Skin of body (tissue), 3 donors: ENCODE measurements at places on chromosomes 3 and 15. TPM values are rescaled to one million over a fixed set of nuclear protein-coding genes. Genes with fewer than 3 reads are reported as not detected.

The PLOD2 gene
- total RNA-seq: 24.2 TPM

The ATP13A5 gene
- total RNA-seq: 3.7 TPM

The THRB gene
- 18.1 TPM for total RNA-seq

The NEK10 gene
- total RNA-seq: 5.0 TPM

The FGF7 gene
- total RNA-seq: 44.2 TPM

The RETNLB gene
- total RNA-seq: not detected

The ST3GAL6 gene
- 11.2 TPM for total RNA-seq

The C3orf85 gene
- total RNA-seq: not detected

The GHSR gene
- total RNA-seq: not detected
